ENCODE measurements at places on chromosomes 7 and 10.

DNA sequence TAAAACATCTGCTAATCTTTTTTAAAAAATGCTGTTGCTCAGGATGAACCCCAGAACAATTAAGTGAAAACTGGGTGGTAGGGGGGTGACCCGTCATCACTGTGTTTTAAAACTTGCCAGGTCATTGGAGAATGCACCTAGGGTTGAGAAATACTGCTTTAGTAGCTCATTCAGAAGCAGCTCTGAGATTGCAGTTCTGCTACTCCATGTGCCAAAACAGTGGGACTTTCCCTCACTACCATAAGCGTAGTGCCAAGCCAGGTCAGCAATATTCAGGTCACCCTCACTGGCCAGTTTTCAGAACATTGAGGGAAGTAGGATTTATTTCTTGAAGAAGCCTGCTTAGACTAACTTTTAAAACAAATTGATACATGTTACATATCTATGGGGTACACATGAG is 5.2 kb downstream of the STEAP2 start:
- DNase-seq, result no peak

- DNase-seq, result no peak
These were observed 179.9 kb downstream of the SFMBT2 start for GRCh38 chr10:7230951-7231350.

- peak; percentile 6 for DNase-seq
These were observed 176.5 kb upstream of the KCTD7 start for GRCh38 chr7:66452165-66452564.

DNA sequence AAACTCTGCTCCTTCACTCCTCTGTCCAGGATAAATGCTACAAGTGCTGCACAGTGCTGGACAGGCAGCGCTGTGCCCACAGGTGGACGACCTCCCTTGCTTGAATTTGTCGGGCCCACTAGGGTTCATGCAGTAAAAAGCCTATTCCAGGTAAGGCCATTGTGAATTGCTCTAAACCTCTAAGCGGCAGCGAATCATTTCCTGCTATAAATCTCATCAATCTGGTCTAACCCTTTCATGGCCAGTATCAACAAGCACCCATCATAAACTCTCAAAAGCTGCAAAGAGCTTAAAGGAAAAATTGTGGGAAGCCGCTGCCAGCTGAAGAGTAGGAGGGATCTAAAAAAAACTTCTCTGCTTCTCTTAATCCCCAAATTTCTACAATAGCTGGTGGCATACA is 134.2 kb downstream of the SLC25A13 start:
- DNase-seq, result no peak

GRCh38 chr10:16965740-16966447 is 148.7 kb upstream of the RSU1 start:
- DNase-seq, result peak; percentile 80

DNA sequence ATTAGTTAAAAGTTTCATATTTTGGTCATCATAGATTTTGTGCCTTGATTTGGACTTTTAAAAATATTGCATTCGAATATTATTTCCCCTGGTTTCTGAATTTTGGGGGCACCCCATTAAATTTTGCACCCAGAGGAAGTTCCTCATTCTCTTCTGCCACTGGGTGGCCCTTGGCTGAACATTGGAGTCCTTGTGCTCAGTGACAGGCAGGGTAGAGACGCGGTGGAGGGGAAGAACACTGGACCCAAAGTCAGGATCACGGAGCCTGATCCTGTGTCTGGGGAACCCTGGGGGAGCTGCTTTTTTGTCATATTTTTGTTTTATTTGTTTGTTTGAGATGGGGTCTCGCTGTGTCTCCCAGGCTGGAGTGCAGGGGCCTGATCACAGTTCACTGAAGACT is 74.7 kb downstream of the MKI67 start:
- DNase-seq, result no peak

DNA sequence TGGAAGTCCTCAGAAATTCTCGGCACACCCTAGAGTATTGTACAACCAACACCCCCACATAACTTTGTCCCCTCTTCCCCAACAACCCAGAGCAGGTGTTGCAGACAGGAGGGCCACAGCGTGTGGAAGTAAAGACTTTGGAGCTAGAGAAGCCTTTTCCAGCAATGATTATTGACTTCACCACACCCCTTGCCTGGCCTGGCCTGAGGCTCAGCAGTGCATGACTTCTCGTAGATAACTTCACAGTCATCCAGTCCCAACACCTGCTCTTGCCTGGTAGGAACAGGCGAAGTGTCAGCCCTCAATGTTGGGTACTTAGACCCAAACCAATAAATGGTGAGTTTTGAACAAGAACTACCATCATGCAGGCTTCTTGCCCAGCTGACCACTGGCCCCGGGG is 36.7 kb downstream of the GOT1 start:
- DNase-seq, result no peak

DNA sequence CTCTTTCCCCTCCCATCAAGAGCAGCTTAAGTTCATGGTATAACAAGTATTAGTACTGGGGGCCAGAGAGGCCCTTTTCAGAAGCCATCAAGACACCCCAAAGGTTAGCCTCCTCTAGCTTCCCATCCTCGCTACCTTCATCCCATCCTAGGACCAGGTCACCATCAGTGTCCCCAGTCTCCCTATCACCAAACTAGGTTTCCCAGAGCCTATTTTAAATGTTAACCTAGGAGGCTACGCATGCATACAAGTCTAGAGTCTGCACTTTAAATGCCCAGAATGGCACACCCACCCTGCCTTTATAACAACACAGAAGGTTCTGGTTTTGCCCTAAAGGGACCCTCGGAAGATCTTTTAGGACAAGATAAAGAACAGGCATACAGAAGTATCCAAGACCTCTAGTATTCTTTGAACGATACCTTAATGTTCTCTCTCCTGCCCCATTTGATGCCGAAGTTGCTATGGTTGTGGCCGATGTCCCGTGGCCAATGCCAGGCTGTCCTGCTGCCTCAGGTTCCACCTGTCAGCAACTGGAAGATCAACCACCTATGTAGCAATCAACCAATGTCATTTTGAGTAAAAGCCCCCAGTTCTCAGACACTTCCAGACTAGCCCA is 2.2 kb downstream of the GPRIN2 start:
- DNase-seq, result no peak

DNA sequence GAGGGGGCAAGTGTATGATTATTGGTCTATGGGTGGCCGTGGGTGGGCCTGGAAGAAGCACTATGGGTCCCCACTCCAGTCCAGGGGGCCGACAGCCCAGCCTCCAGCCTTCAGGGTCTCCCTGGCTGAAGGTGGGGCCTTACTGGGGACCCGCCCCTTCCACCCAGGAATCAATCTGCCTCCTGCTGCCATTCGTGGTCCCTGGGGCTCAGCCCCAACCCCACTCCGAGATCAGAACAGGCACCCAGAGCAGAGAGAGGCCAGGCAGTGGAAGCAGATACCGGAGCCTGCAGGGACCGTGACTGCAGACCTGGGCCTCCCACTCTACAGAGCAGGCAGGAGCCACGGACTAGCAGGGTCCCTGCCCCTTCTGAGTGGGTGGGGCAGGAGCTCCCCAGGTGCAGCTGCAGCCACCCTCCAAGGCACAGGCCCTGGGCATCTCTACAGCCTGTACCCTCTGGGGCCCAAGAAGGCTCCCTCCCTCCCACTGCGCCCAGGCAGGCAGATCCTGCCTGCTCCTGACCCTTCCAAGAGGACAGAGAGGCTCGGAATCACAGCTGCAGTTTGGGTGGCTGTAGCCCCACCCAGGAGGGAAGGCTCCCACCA is 13.6 kb upstream of the FOXL3 start:
- DNase-seq, result no peak

DNA sequence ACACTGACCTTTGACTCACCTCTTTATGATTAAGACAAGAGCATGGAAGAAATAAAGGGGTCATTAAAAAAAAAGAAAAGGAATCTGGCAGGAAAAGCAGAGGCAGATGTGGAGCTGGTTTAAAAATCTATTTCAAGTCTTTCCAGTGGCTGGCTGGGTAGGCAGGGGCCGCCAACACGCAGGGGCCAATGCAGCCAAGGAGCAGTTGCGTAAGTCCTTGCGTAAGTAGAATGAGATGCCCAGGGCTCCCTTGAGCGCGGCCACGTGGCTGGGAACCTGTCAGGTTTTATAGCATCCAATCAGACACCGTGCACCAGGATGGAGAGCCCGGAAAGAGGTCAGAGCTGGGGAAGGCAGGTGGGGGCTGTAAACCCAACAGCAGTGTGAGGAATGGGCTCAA is 123.8 kb upstream of the INSYN2A start:
- peak; percentile 48 for DNase-seq
